ENCODE measurements at places on chromosomes 5 and 9.

DNA sequence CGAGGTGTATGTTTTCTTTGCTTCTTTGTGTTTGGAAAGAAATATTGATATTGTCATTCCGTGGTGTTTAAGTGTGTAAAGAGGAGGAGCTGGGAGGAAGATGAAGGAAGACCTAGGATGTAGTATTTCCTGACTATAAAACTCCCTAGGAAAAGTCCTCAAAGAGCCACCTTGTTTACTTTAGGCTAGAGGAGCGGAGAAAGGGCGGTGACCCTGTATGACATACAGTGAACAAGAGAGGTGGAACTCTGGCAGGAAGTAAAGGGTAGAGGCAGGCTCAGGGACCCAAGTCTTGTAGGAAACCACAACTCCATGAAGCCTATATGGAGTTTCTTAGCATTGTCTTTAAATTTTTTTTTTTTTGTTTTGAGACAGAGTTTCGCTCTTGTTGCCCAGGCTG is 303.9 kb downstream of the DOCK8 start:
- no peak for DNase-seq

DNA sequence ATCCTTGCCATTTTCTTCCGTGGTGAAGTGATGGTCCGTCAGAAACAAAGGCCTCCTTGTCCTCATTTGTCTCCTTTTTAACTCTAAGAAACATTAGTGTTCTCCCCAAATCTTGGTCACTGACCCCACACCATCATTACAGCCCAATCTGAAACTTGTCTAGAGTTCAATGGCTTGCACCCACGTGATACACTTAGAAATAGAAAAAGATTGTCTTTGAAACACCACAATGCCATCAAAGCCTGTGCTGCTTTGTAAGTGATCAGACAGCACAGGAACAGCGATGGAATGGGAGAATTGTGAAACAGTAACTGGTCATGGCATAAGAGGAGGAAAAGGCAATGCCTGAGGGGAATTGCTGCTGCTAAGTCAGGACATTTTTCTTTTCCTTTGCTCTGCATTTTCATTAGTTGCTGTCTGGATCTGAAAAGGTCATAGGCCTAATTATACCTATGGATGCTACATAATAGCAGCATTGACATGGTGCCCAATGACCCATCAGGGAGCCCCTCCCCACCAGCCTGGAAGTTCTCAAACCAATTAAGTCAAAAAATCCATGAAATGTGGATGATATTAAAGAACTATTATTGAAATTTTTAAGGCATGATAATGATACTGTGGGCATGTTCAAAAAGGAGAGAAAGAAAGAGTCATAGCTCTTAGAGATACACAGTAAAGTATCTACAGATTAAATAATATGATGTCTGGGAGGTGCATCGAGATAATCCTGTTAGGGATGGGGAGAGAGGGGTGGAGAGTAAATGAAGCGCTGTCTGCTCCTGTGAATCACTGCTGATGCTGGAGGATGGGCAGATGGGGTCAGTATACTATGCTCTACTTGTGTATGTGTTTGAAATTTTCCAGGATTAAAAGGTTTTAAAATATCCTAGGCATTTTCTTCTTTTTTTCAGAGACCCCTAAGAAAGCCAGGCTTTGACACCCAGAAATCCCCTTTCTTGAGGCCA is 83.6 kb downstream of the ENC1 start:
- no peak for DNase-seq

- no peak for DNase-seq
These were observed 84.0 kb upstream of the NEURL1B start for GRCh38 chr5:172556971-172557461.

GRCh38 chr9:129493002-129493705 is 127.7 kb downstream of the C9orf50 start:
- DNase-seq, result no peak

Measured in activated naive CD8-positive, alpha-beta T cell treated with anti-CD3 and anti-CD28 coated beads, Interleukin-2, amount 50 U/mL, for 16 hours (primary cell).